WTC11 (cell line): ENCODE measurements at places on chromosomes 2 and 18. TPM values are rescaled to one million over a fixed set of nuclear protein-coding genes. Genes with fewer than 3 reads are reported as not detected.
A peak's percentile ranks its signal among the peaks of the same experiment; 100 is the strongest.

KIF1A gene
- 218 to 279 TPM (median 222 TPM) in 3 replicates for total RNA-seq

- H3K4me1 ChIP-seq, result peaks cover 13% of the 10 kb centered on the region
- H3K4me3 ChIP-seq, result no peak overlapping the region
- H3K36me3 ChIP-seq, result no peaks in the 10 kb centered on the region
- H3K27me3 ChIP-seq, result no peaks in the 10 kb centered on the region; the same call in 1 of the 2 replicates
Observed at GRCh38 chr18:24741965-24742724, 281.7 kb downstream of the HRH4 start.

DNA sequence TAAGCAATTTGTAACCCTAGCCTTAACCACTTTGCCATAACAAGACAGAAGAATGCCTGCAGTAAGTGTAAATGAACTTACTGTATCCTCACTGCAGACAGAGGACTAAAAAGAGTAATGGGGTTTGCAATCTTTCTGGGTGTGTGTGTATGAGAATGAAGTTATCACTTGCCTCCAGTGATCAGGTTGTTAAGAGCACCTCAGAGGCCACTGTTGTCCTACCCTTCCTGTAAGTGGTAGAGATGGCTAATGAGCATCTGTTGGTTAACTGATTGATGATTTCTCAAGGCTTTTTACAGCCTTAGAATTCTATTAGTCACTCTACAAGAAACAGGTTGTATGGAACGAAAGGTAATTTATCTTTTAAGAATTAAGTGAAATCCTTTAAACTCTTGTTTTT lies 27.6 kb upstream of the GTF2A1L start:
- H3K27me3 ChIP-seq, result peaks cover 16% of the 10 kb centered on the region
- peaks cover 32% of the 10 kb centered on the region for H3K4me1 ChIP-seq
- DNase-seq, result no peak
- H3K4me3 ChIP-seq, result no peak overlapping the region
- H3K36me3 ChIP-seq, result 0 out of 2 replicates have a peak, but pooled peaks cover 3% of the 10 kb centered on the region

DNA sequence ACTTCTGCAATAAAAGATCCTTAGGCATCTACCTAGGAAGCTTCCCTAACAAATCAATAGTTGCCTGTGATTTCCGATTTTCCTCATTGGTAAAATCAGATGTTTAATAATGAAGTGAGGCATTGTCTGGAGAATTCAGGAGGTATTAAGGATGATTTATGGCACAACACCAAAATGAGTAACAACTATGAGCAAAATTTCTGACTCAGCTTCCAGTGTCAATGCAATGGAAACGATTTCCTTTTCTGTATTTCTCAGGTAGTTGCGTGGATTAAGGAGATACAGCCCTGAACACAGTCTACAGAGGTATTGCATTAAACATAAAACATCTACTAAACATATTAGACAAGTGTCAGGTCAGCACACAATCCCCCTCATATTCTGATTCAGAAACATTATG lies 99.5 kb downstream of the EPB41L3 start:
- H3K36me3 ChIP-seq, result no peaks in the 10 kb centered on the region
- no peaks in the 10 kb centered on the region for H3K4me1 ChIP-seq
- no peak overlapping the region for H3K4me3 ChIP-seq
- no peak for DNase-seq

DNA sequence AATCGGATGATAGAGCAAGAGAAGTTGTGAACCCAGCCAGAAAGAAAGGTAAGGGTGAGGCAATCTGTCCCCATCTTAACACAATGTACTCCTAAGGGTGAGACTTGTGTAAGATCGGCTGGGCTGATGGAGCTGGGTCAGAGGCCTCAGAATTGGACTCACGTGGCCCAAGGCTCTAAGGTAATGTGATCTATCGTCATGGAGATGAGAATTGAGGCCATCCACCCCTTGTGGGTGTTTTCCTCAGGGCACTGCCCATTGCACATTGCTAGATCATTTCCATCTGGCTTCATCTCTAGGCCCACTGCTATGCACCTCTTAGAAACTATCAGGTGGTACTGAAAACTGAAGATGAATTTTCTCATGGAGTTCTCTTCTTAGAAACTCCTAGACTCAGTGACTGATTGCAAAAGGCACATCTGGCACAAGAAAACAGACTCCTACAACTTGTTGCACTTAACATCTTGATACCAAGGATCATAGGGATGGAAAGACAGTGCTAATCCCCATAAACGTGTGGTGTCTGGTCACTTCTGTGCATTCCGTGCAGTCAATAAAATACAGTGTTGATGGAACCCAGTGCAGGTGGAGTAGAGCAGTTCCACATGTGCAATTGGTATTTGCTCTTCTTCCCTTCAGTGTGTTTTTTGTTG lies 228.9 kb upstream of the FOSL2 start:
- no peaks in the 10 kb centered on the region for H3K27me3 ChIP-seq
- no peaks in the 10 kb centered on the region for H3K4me1 ChIP-seq
- no peak for DNase-seq
- H3K27ac ChIP-seq, result no peak overlapping the region

GALNT5 gene
- total RNA-seq, result 0.17 to 0.34 TPM (median 0.32 TPM) in 3 replicates

DNA sequence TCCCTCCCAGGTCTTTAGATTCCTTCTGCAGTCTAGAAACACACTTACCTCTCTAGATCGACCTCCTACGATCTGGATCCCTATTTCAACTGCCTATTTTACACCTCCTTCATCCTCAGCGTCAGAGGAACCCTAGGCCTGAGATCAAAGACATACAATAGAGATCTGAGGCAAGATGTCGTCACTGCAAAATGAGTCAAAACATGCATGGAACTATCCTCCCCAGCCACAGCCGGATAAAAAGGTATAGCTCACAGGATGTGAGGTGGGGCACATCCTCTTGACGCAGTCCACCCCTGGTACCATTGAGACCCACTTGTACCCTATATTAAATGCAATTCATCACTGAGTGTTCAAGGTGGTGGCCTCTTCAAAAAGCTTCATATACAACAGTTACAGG lies 63.7 kb upstream of the DNAJC10 start:
- no peak for DNase-seq
- no peak overlapping the region for H3K27ac ChIP-seq
- no peak overlapping the region for H3K4me3 ChIP-seq
- H3K27me3 ChIP-seq, result no peaks in the 10 kb centered on the region
- no peaks in the 10 kb centered on the region for H3K36me3 ChIP-seq

GRCh38 chr2:108320326-108320922 lies 31.7 kb downstream of the SULT1C2 start:
- H3K27ac ChIP-seq, result no peak overlapping the region
- H3K27me3 ChIP-seq, result no peaks in the 10 kb centered on the region
- H3K4me3 ChIP-seq, result no peak overlapping the region
- DNase-seq, result no peak
- H3K36me3 ChIP-seq, result no peaks in the 10 kb centered on the region

DNA sequence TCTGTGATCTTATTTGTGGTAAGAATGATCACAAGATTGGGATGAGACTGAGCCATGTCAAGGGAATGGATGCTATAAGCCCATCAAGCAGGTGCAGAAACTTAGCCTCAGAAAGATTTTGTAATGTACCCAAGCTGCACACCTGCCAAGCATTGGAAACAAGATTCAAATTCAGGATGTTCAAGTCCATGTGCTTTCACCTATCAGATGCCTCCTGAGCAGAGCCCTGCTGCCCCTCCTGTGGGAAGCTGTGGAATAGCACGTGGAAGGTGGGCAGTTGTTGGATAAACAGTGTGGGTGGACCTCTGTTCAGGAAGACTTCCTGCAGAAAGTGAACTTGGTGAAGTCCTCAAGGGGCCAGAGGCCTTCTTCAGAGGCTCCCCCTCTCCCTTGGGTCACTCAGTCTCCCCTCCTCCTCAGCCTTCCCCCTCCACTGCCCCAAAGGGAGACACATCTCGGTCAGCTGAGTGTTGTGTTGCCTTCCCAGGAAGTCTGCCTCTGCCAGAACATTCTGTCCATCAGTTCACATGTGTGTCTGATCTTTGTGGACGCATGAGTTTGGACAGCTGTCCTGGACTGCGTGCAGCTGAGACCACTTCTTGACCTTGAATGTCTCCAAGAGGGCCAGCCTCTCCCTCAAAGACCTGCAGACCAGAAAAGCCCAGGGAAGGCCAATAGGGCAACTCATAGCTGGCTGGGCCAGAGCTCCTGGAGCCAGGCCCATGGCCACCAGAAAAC lies 186.1 kb downstream of the INHBB start:
- no peaks in the 10 kb centered on the region for H3K4me1 ChIP-seq
- H3K27ac ChIP-seq, result no peak overlapping the region
- no peak for DNase-seq
- no peak overlapping the region for H3K4me3 ChIP-seq

COL4A4 gene
- total RNA-seq, result 1.9 to 3.1 TPM (median 1.9 TPM) in 3 replicates

DNA sequence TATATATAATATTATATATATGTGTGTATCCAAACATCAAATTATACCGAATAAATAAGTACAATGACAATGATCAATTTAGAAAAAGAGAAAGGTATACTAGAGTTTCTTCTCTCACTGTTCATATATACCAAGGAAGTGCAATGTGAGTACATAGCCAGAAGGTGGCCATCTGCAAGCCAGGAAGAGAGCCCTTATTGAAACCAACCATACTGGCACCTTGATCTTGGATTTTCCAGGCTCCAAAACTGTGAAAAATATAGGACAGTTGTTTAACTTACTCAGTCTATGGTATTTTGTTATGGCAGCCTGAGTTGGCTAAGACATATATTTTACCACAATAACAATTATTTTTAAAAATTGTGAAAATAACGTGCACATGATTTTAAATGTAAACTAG lies 1490.2 kb upstream of the SLC39A10 start:
- no peaks in the 10 kb centered on the region for H3K36me3 ChIP-seq
- no peak overlapping the region for H3K27ac ChIP-seq
- DNase-seq, result no peak
- H3K27me3 ChIP-seq, result no peaks in the 10 kb centered on the region
- no peaks in the 10 kb centered on the region for H3K4me1 ChIP-seq
- no peak overlapping the region for H3K4me3 ChIP-seq

DNA sequence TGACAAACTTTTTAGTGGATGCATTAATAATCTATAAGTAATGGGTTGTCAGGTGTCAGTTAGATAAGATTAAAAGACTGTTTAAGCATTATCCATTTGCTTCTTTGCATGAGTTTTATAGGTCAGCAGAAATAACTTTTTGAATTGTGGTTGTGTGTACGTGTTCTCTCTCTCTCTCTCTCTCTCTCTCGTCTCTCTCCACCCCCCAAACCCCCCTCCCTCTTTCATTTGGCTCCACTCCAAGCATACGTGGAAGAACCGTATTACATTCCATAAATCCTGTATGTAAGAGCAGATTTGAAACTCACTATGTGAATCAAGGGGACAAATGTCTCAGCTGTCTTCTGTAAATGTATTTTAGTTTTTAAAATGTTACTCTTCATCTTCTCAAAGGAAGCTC lies 120.2 kb downstream of the MEIS1 start:
- DNase-seq, result no peak
- H3K36me3 ChIP-seq, result no peaks in the 10 kb centered on the region
- peaks cover 10% of the 10 kb centered on the region for H3K4me1 ChIP-seq
- H3K27ac ChIP-seq, result no peak overlapping the region
- H3K27me3 ChIP-seq, result no peaks in the 10 kb centered on the region; the same call in 1 of the 2 replicates

- H3K4me3 ChIP-seq, result no peak overlapping the region
- no peak for DNase-seq
- H3K4me1 ChIP-seq, result peaks cover 14% of the 10 kb centered on the region
- no peaks in the 10 kb centered on the region for H3K27me3 ChIP-seq
Observed at GRCh38 chr2:166651080-166651675, 157.1 kb upstream of the SCN7A start.

GRCh38 chr2:219175928-219176817 lies 552 bp downstream of the CNPPD1 start:
- peaks cover 14% of the 10 kb centered on the region for H3K36me3 ChIP-seq
- H3K4me3 ChIP-seq, result peak overlapping the region; percentile 88
- peaks cover 22% of the 10 kb centered on the region for H3K4me1 ChIP-seq
- H3K27me3 ChIP-seq, result no peaks in the 10 kb centered on the region
- H3K27ac ChIP-seq, result no peak overlapping the region

TRIM43 gene
- 0.11 TPM in 1 of 3 replicates, not detected in the others for total RNA-seq

GRCh38 chr2:1752751-1753150 lies 8.4 kb upstream of the PXDN start:
- H3K4me3 ChIP-seq, result no peak overlapping the region
- DNase-seq, result no peak
- peaks cover 23% of the 10 kb centered on the region for H3K36me3 ChIP-seq
- H3K27me3 ChIP-seq, result peaks cover 27% of the 10 kb centered on the region
- no peak overlapping the region for H3K27ac ChIP-seq

C2orf78 gene
- total RNA-seq, result 0.21 to 0.39 TPM (median 0.37 TPM) in 3 replicates

GRCh38 chr2:147232225-147232669 lies 612.6 kb upstream of the ACVR2A start:
- H3K36me3 ChIP-seq, result no peaks in the 10 kb centered on the region
- no peak for DNase-seq
- peaks cover 10% of the 10 kb centered on the region for H3K4me1 ChIP-seq

SCYGR7 gene
- total RNA-seq, result not detected in 3 replicates

EHBP1 gene
- 30.9 to 36.4 TPM (median 35.3 TPM) in 3 replicates for total RNA-seq

GRCh38 chr2:142241016-142241415 lies 110.2 kb upstream of the LRP1B start:
- no peaks in the 10 kb centered on the region for H3K36me3 ChIP-seq
- peaks cover 6% of the 10 kb centered on the region for H3K4me1 ChIP-seq
- DNase-seq, result no peak
- H3K4me3 ChIP-seq, result no peak overlapping the region
- H3K27ac ChIP-seq, result no peak overlapping the region
- H3K27me3 ChIP-seq, result no peaks in the 10 kb centered on the region

DNA sequence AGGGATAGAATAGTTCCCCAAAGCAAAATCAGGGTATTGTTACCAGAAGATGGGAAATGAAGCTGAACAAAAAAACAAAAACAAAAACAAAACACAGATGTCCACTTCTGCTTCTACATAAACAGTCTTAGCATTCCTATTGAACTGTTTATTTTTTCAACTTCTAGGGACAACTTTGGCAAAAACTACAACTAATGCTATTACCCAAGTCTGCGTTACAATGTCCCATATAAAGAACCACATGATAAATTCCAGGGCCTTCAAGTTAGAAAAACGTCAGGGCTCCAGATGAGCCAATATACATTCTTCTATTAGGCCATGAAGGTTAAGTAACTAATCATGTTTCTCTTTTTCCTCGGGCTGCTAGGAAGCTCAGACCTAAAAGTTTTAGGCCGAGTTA lies 16.9 kb downstream of the PID1 start:
- no peaks in the 10 kb centered on the region for H3K36me3 ChIP-seq
- no peaks in the 10 kb centered on the region for H3K27me3 ChIP-seq
- DNase-seq, result no peak
- H3K4me3 ChIP-seq, result no peak overlapping the region
- H3K4me1 ChIP-seq, result peaks cover 13% of the 10 kb centered on the region

GRCh38 chr2:102126660-102127059 lies 15.9 kb upstream of the IL1R1 start:
- no peak for DNase-seq
- no peaks in the 10 kb centered on the region for H3K27me3 ChIP-seq
- no peaks in the 10 kb centered on the region for H3K4me1 ChIP-seq
- H3K27ac ChIP-seq, result no peak overlapping the region

L3MBTL4 gene
- 1.3 to 1.8 TPM (median 1.4 TPM) in 3 replicates for total RNA-seq
